ENCODE measurements at places on chromosomes 1 and 21.
A peak's percentile ranks its signal among the peaks of the same experiment; 100 is the strongest.

DNA sequence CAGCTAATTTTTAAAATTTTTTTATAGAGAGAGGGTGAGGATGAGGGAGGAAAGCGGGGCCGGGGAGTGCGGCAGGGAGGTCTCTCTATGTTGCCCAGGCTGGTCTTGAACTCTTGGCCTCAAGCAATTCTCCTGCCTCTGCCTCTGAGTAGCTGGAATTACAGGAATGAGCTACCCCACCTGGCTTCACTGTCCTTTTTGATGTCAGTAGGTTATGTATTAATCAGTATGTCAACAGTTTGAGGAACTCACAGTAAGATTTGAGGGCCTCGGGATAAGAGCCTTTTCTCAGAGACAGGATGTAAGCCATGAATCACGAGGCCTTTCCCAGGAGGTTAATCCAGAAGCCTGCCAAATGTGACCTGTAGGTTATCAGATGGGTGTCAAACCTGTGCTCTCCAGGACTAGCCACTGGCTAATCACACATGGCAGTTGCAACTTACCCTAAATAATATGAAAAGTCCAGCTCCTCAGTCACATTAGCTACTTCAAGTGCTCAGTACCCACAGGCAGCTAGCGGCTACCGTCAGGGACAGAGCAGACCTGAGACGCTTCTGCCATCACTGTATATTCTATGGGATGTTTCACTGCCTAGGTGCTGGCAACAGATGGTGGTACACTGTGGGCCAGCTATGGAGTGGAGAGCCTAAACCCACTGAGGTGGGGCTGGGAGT is 33.1 kb downstream of the TRIM67 start:
- no peak for DNase-seq

DNA sequence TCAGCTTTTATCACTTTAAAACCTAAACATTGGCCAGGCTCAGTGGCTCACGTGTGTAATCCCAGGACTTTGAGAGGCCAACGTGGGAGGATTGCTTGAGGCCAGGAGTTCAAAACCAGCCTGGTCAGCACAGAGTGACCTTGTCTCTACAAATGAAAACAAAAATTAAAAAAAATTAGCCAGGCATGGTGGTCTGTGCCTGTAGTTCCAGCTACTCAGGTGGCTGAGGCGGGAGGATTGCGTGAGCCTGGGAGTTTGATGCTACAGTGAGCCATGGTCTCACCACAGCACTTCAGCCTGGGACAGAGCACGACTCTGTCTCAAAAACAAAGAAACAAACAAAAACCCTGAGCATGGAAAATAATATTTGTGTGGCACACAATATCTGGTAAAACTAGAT is 143.5 kb upstream of the HNRNPU start:
- no peak for DNase-seq

GRCh38 chr1:155198547-155198906 is 9.2 kb downstream of the THBS3 start:
- no peak for DNase-seq

GRCh38 chr1:63190171-63190570 is 132.2 kb upstream of the FOXD3 start:
- no peak for DNase-seq

DNA sequence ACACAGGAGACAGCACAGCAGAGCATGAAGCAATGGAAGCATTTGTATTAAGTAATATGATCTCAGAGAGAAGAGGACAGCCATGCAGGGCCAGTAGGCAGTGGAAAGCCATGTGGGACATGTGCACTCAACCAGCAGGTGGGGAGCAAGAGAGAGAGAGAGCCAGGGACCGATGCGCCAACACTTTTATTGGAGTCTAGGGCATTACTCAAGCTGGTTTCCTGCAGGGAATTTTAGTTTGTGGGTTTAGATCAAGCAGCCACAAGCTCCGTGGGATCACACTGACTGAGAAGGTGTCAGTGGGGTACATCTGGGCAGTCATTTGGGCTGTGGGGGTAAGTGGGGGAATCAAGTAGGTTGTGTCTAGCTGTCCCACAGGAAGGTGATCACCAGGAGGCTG is 137.1 kb downstream of the PCBP3 start:
- no peak for DNase-seq

DNA sequence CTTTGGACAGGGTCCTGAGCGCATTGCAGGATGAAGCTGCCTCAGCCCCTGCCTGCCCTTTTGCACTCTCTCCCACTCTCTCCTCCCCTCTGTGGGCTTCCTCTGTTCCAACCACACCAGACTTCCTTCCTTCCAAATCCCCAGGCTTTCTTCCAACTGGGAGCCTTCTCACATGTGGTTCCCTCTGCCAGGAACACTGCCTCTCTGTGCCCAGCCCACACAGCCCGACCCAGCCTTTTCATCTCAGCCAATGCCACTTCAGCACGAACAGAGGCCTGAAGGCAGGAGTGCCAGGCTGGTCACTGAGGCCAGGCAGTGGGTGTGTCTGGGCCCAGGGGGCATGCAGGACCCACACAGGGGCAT is 5.9 kb downstream of the SELENON start:
- peak; percentile 91 for DNase-seq

DNA sequence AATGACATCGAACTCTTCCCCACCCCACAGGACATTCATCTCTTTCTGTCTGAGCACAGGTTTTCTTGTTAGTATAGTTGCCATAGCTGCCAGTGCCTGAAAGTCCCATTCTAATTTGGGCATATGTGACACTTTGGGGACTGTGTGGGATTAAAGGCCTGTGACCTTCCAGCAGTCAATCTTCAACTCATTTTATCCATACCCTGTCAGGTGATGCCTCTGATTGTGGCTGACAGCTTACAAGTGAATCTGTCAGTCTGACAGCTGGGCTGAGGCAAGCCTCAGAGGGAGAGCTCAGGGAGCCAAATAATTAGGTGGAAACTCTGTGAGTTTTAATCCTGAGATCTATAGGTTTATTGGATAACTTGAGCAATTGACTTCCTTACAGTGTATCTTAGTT is 29.6 kb downstream of the ZCCHC17 start:
- no peak for DNase-seq

DNA sequence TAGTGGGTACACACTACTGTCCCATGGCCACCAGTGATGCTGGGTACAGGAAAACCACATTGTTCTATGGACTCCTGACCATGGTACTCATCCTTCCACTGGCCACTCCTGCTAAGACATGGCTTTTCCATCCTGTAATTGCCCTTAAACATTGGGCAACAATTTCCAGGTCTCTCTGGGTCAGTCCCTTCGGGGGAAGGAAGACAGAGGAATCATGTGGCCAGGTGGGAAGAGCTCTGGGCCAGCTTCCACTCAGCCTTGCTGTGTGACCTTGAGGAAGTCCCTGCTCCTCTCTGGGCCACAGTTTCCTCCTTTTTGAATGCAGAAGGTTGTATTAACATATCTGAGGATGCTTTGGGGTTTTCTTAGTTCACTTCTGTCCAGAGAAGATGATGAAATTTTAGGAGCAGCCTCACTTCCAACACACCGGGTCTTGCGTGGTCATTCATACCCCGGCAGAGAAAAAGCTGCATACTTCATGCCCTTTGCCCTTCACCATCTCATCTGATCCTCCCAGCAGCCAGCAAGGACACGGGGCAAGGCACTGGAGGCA is 50.8 kb downstream of the SRRM1 start:
- no peak for DNase-seq

- no peak for DNase-seq
Observed at GRCh38 chr1:14415396-14415795, 183.1 kb upstream of the KAZN start.

DNA sequence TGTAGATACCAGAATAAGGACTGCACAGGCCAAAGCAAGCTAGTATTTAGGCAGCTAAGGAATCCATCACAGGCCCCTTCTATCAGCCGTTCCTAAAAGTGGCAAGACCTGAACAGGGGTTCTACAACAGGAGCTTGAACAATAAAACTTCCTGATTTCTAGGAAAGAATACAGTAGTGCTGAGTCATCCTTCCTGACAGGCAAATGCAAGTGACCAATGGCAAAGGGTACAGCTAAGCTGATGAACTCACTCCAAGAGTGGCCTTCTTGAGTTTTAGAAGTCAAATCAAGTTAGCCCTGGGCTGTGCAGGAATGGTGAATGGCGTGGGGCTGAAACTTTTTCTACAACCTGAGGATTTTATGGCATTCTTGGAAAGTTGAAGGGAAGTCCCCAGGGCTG is 112.9 kb downstream of the GREM2 start:
- DNase-seq: peak; percentile 35

GRCh38 chr1:204151552-204152309 is at the start of gene ETNK2:
ETNK2 (minus strand) TSS chr1:204152044; CDS start chr1:204151852, 192 bp downstream.
- DNase-seq: peak; percentile 60

DNA sequence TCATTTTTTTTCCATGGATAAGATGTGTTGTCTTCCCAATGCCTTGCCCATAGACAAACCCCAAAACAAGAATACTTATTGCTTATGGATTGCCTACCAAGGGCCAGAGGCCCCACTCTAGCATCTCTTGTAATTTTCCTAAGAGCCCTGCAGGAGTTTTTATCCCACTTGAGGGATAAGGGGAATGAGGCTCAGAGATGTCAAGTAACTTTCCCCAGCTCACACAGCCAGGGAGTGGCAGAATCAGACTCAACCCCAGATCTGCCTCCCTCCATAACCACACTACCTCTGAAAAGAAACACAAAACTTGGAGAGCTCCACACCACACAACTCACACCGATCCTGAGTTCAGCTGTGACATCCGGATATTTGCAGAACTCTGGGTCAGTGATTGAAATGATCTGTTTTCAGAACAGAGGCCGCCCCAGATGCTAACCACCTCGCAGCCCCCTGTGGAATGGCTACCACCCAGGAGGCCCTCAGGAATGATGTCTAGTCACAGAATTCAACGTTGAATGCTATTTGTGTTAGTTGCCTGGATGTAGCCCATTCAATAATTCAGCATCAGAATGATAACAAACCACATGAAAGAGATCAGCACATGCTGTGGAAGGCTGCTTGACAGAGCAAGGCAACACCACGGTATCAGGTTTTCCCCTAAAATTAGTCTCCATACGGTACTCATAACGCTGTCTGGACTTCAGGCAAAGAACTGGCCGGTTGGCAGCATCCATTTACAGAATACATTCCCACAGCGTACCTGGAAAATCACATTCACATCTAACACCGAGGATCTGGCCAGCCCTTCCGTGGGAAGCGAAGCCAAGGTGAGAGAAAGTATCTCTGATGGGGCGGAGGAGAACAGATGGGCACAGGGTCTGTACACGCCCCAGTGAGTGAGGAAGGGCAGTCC is 231.9 kb downstream of the TOMM20 start:
- DNase-seq: no peak

DNA sequence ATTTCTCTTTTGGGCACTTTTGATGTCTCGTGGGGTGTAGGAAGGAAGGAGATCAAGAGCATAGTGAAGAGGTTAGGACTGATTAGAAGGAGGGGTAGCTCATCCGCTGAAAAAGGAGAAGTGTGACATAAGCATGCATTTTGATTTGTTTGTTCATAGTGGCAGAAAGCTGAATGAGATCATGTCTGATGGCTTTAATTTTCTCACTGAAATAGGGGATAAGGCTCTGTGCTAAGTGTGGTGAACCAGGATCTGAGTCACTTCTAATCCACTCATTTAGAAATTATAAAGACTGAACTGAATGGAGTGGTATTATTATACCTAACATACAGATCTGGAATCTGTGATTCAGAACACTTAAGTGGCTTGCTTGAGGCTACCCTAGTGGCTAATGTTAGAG is 344.5 kb downstream of the PDE4B start:
- DNase-seq: peak; percentile 11

DNA sequence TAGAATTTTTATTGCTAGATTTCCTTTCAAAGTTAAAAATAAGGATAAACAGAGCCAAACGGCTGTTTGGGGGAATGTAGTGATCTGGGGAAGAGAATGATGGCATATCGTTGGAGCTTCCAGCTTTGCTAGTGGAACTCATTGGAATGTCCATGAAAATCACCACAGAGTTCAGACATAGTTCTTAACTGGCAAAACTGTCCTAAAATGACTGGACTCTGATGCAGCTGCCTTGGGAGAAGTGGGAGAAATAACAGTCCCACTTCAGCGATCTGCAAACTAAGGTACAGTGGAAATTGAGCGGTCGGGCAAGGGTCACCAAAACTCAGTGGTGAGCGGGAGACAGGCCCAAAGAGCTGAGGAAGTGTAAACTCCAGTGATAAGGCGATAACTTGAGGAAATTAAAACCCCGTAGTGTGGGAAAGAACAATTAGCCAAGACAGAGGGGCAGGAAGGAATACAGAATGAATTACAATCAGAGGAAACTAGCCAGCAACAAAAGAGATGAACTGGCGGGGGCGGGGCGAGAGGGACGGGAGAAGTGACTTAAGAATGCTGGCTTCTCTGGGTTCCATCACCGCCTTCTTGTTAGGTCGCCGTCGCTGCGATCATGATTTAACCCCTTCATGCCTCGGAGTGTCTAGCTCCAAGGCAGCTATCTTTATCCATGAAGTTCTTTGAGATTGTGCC is 89.8 kb upstream of the ARHGAP29 start:
- DNase-seq: no peak

- peak; percentile 48 for DNase-seq
Observed at GRCh38 chr1:194295685-194296084, 1109.3 kb upstream of the B3GALT2 start.

DNA sequence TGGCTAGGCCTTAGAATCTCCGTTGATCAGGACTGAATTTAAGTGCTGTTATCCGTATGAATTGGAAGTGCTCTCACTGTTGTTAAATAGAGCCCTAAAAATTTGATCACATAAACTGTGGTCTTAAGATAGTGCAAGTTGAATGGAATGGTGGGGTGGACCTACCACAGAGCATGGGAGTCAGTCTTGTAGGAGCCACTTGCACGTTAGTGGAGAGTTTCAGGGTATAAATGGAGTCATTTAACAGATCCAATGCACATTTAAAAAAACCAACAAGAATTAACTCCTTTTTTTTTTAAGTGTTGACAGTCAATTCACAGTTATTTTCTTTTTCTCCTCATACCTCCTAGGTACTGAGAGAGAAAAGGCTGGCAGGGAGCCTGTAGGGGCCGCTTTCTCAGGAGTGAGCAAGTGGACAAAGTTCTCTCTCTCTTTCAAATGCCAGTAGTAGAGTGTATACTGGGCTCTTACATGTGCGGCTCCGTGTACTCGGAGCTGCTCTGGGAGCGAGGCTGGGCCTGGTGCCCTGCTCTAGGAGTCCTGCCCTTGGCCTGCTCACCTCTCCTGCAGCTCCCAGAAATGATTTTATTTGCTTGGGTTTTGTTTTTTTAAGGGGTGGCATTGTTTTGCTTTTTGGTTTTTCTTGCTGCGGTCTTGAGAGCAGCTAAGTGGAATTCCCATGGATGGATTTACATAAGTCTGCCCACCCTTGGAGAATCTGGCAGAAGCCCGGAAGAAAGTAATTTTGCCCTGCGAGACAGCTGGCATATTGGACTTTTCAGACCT is 91.3 kb downstream of the ATP5PO start:
- no peak for DNase-seq

Measured in COLO829 (cell line).